ENCODE measurements at places on chromosomes 3 and 15.

DNA sequence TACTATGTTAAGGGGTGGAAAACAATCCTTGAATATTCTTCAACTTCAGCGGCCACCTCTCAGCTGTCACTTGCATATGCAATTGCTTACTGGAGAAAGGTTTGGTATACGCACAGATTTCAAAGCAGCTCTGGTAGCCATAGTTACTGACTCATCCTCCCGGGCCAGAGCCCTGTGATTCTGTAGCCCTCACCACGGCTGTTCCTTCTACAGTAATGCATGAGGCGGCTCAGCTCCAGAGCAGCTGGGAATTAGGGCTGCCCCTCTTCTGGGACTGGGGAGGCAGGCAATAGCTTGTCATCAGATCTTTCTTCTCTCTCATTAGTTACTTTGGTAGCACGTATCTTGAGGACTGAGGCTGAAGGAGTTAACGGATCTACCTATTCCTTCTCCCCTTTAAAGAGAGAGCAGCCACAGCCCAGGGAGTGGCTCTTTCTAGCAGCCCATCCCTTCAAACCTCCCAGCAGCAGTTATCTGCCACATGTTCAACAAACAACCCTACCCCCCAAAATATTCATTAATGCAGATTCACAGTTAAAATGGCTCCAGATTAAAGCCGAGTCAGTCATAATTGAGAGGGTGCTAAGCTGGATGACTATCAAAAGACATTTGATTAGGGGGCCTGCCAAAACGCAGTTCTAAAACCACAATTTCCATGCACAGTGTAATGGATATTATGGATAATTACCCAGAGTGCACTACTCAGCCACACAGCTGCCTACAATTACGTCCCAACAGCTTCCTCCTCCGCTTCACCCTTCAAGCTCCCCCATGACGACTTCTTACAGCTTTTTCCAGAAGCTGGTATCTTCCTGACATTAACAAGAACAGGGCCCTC, 54.7 kb downstream of the ETV5 start:
- no peak for DNase-seq

DNA sequence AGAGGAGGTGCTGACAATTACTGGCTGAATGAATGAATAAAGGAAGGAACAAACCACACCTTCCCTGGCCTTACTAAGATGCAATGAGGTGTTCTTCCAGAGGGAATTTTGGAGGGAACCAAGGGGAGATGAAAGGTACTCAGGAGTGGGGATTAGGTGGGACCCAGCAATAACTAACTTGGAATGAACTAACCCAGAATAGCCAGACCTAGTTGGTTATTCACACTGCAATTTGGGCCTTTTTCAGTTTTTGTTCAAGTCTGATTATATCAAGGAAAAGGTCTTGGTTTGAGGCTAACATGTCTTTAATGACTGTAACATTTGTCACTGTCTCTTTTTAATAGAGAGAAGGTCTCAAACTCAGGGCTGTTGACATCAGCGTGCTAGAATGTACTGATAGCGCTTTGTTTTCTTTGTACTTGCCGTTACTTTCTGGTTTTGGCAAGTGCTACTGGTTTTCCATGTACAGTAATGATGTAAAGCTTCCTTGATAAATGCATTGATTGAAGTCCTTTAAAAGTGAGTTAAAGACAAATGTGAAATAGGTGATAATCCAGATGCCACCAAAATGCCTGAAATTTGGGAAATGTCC, 3.2 kb upstream of the PLXND1 start:
- no peak for DNase-seq

- DNase-seq = no peak
Observed at GRCh38 chr3:65971293-65972252, 67.1 kb downstream of the MAGI1 start.

DNA sequence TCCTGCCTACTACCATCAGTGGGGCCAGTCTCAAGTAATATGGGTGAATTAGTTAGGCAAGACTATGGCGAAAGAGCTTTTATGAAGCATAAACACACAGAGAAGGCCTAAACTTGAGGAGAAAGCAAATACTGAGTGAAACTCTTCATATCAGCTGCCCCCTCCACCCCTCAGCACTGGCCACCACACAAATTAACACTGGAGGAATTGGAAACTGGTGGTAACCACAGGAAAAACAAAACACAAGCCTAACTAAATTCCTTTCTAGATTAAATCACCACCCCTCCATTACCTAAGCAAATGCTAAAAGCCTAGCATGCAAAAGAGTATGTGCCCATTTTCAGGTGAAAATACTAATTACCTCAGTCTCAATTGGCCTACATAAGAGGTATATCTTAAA, 774.7 kb upstream of the NECTIN3 start:
- no peak for DNase-seq

GRCh38 chr3:16085884-16086608, 88.4 kb upstream of the GALNT15 start:
- DNase-seq = no peak

GRCh38 chr3:57048728-57049127, 11.7 kb upstream of the SPATA12 start:
- no peak for DNase-seq

DNA sequence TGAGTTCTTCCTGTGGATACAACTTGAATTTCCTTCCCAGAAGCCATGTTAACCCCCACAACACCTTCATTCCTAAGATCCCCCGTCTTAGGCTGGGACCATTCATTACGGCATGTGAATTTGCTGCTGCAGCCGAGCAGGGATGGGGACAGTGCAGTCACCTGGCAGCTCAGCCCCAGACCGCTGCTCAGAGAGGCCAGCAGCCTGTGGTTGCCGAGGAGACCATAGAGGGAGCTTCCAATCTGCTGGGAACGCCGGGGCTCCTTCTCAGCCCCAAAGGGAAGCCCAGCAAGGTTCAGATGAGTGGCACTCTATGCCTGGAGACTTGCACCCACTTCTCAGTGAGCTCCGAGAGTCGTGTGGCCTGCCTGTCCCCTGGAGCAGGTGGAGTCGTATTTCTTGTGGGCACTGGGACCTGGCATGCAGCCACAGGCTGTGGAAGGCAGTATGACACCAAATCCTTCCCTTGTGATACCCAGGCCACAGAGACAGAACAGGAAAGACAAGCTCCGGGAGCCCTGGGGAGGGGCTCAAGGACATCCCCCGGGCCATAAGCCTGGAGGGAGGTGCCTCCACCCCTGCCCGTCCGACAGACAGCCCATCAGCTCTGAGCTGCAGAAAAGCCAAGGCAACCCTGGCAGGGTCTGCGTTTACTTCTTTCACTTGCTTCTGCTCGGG, 167.3 kb downstream of the FAM43A start:
- DNase-seq = no peak

DNA sequence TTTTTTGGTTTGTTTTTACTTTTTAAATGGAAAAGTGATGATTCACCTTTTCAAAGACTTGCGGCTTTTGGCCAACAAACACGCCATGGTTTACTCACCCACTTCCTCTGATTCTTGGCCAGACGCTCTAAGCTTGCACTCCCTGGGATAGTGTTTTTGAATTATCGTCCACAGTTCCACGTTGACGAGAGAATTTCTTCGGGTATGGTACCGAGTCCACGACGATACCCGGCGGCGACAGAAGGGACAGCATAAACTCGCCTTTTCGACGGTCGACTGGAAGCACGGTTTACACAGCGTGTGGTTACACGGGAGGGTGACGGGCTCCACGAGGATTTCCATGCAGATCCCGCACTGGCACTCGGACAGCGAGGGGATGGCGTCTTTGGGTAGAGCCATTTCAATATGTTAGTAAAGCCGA, 783 bp downstream of the RNF168 start:
- DNase-seq = no peak

DNA sequence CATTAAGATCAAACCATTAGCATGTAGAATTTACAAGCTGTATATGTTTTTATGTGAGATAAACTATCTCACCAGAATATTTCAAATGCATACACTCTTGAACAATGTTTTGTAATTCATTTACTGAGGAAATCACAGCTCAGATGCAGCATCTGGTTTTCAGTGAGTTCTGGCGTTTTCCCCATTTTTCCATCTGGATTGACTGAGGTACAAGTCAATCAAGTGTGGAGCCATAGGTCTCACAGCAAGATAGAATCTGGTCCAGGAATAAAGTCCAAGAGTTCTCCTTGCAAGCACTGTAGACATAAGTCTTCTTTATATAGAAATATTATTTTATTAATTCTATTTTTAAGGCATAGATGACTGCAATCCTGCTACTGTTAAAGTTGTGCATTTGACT, 219.3 kb downstream of the ZBBX start:
- no peak for DNase-seq

- no peak for DNase-seq
Observed at GRCh38 chr3:48634661-48635221, 520 bp downstream of the SLC26A6 start.

GRCh38 chr15:72998681-72999466, 53.4 kb upstream of the NEO1 start:
- no peak for DNase-seq

DNA sequence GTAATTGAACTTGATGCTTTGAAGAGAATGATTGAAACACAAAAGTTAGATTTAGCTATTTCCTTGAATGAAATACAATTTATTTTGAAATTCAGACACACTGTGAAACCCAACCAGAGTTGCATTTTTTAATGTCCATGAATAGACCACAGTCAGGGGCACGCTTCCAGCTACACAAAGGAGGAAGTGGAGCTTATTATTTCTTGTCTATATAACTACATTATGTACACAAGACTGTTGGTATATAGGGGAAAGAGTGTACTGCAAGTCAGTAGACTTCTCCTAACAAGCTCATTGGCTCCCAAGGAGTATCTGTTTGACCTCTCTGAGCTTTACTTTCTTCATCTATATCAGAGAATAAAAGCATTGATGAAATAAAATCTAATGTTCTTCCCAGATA, 326.2 kb downstream of the RYR3 start:
- no peak for DNase-seq

- DNase-seq = no peak
Observed at GRCh38 chr3:69660631-69661030, 78.6 kb upstream of the MITF start.

DNA sequence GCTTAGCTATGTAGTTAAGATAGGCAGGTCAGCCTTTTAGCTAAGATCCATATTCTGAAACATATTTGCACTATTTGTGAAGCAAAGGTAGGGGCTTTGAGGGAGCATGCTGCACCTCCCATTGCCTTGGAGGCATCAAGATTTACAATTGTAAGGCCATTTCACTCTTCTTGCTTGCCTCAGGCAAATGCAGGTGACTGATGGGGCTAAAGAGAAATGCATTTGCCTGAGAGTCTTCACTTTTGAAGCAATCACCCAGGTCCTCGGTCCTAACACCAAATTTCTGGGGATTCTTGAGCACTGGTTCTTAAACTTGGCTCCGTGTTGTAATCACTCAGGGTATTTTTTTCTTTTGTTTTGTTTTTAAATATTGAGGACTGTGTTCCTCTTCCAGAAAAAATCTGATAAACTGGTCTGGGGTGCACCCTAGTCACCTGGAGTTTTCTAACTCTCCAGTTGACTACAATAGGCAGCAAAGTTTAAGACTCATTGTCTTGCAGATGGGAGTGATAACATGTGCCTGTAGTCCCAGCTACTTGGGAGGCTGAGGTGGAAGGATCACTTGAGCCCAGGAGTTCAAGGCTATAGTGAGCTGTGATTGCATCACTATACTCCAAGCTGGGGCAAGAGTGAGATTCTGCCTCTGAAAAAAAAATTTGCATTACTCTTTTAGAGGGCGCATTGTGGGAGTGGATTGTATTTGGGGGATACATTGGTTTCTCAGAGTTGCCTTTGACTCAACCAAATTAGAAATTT, 68.1 kb downstream of the EOMES start:
- DNase-seq = no peak

DNA sequence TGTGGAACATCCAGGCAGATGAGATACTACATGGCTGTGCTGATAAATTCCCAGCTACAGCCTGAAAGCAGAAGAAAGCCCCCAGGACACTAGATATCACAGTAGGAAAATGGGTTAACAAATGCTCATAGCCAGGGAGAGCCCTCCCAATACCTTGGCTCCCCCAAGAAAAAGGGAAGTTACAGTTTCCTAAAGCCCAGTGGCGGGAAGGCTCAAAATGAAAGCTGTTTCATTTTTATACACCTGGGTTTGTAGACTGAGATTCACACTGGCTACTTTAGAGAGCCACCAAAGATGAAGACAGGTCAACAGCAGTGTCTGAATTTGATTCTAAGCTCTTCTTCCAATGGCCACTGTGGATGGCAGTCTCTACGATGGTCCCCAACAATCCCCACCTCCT, 55.0 kb upstream of the TOPAZ1 start:
- no peak for DNase-seq

DNA sequence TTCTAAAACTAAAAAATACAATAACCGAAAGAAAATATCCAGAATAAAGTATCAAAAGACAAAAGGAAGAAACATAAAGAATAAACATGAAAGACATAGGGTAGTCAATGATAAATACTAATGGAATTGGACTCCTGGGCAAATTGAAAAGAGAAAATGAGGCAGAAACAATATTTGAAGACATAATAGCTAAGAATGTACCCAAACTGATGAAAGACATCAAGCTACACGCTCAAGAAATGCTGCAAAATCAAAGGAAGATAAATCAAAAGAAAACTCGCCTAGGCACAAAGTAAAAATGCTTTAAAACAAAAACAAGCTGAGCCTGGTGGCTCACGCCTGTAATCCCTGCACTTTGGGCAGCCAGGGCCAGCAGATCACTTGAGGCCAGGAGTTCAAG, 34.9 kb downstream of the CEP70 start:
- DNase-seq = no peak

DNA sequence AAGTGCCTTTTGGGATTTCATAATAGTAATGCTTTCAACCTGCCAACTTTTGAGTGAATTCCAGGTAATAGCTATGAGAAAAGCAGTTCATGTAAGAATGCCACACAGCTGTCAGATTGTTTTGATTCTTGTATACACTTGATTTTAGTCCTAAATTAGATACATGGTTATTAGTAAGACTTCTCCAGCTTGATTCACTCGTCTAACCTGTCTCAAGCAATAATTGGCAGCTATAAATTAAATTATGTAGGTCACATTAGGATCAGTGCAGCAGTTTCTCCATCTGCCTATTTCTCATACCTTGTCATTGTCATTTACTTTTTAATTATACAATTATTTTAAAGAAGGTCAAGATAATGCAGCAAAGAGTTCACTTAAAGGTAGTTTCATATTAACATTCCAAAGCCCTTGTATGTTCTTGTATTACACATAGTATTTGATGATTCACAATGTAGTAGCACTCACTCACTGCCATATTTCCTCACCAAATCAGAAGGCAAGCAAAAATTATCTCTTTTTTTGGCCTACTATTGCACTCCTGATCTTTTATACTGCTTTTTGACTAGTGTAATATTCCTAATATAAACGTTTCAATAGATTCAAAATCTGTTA, 10.9 kb upstream of the CRYBG3 start:
- no peak for DNase-seq

GRCh38 chr15:70100474-70101341, 3.0 kb upstream of the TLE3 start:
- DNase-seq = no peak

- DNase-seq = no peak
Observed at GRCh38 chr3:8210882-8211341, 290.7 kb upstream of the LMCD1 start.

DNA sequence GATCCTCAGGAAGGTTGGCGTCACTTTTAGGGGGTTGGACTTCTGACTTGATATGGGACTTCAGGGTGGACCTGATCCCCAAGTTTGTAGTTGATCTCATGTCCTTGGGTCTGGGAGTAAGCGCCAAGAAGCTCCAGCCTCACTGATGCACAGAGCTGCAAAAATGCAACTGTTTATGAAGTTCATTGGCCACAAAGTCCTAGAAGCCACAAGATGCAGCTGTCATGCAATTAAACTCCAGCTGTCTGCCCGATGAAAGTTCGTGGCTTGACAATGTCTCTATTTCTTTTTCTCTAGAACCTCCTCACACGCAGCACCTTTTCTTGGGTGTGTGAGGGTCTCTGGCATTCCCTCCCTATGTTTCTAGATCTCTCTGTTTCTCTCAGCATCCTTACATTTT, 9.2 kb upstream of the ACAN start:
- no peak for DNase-seq

- no peak for DNase-seq
Observed at GRCh38 chr15:63340353-63340752, 41.3 kb downstream of the CA12 start.
